Stimulated activated naive CD4-positive, alpha-beta T cell (primary cell): ENCODE measurements at places on chromosomes 7 and 10.

- no peak for DNase-seq
These were observed 609.1 kb upstream of the IGFBP3 start for GRCh38 chr7:46530081-46530750.

DNA sequence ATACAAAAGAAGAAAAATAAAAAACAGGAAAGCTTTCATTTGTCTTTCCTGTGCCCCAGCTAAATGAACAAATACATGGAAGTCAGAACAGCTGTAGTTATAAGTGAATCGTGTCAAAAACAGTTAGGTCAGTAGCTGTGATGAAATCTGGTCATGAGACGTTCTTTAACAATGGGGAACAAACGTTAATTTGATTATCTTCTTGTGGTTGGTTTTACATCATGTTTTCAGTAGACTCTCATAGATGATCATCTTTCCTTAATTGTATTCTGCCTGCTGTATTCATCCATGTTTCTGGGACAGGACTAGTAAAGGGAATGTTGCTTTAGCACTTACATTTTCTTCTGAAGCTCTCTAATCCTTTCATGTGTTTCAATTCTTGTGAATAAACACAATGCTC, 97.0 kb downstream of the PCLO start:
- DNase-seq, result no peak

GRCh38 chr7:95798401-95798930, 26.1 kb downstream of the DYNC1I1 start:
- no peak for DNase-seq

DNA sequence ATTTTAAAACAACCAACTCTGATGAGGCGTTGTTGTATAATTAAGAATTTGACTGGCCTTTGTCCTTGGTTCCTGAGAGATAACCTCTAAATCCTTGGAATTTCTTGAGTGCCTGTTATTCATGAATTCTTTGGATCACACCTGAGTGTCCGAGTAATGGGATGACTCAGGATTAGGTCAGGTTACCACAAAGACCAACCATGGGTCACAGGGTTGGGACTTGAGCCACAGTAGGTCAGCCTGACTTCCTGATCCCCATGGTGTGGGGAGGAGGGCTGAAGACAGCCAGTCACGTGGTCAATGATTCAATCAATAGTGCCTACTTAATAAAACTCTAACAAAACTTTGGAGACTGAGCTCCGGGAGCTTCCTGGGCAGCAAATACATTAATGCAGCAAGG, 192.5 kb downstream of the GFRA1 start:
- no peak for DNase-seq

GRCh38 chr7:149494738-149495368, 2.8 kb downstream of the ZNF746 start:
- no peak for DNase-seq

GRCh38 chr7:29924684-29925083, 64.9 kb downstream of the SCRN1 start:
- DNase-seq, result no peak

- no peak for DNase-seq
These were observed 51.6 kb downstream of the HBP1 start for GRCh38 chr7:107220356-107220755.

DNA sequence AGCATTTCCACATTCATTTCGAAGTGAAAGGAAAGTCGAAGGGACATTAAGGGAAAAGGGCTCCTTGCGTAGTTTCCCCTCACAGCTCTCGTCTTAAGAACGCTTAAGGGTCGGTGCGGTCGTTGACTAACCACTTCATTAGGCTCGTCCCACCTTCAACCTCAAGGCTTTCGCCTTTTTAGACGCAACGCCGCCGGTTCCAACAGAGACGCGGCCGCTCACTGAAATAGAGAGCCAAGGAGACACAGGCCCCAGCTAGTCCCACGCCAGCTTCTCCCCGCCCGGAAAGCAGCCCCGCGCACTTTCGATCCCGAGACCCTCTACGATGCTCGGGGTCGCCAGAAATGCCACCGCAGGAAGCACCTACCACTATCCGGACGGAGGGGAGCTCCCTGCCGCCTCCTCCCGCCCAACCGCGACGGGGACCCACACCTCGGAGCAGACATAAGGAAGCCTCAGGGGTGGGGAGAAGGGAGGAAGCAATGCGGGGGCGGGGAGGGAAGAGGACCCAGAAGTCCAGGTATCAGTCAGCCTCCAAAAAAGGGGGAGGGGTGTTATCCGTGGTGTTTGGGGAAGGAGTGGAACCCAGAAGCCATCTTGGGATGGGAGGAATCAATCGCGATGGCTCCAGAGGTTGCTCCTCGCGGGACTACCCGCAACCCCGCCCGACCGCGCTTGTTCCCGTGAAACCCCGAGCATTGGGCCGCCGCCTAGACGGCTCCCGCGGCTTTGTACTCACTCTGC, 559 bp downstream of the TRA2A start:
- peak; percentile 39 for DNase-seq

GRCh38 chr10:98414578-98414931, 427 bp downstream of the PYROXD2 start:
- no peak for DNase-seq

GRCh38 chr7:46478046-46478445, 557.0 kb upstream of the IGFBP3 start:
- no peak for DNase-seq
